ENCODE measurements at places on chromosomes 4 and X. TPM values are rescaled to one million over a fixed set of nuclear protein-coding genes. Genes with fewer than 3 reads are reported as not detected.

- no peak overlapping the region for H3K27ac ChIP-seq
- no peak for DNase-seq
- H3K36me3 ChIP-seq = no peaks in the 10 kb centered on the region
- no peak overlapping the region for H3K4me3 ChIP-seq
- peaks cover 37% of the 10 kb centered on the region for H3K27me3 ChIP-seq
These were observed 187.6 kb downstream of the GUCY2F start for GRCh38 chrX:109294097-109294814.

DNA sequence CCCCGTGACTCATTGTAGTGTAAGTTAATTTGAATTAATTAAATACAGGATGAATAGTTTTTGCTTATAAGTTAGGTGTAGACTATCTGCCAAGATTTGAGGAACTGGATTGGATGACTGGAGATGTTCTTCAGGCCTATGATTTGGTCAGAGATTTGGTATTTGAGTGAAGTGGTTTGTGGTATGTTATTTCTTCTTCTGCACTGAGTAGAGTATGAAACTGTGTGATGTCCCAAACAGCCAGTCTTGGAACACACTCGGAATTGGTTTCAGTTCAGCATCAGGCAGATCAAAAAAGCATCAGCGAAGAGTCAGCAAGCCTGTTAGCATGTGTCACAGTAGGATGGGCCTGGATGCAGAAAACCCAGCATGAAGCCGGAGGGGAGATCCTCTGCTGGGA, 294.1 kb downstream of the ARHGAP10 start:
- H3K4me3 ChIP-seq = no peak overlapping the region
- peaks cover 3% of the 10 kb centered on the region for H3K36me3 ChIP-seq
- no peak for DNase-seq
- H3K27ac ChIP-seq = no peak overlapping the region
- no peaks in the 10 kb centered on the region for H3K27me3 ChIP-seq

MAMLD1 gene
- total RNA-seq = 3.4 TPM

PGAM4 gene
- total RNA-seq = not detected
